Activated CD4-positive, alpha-beta T cell treated with anti-CD3 and anti-CD28 coated beads, Interleukin-2, amount 10 ng/mL, durations not matched to agents 24 days and 14 days (primary cell): ENCODE measurements at places on chromosomes 16 and 17.

- no peak for DNase-seq
Measured at GRCh38 chr16:16924613-16925012, 545.7 kb downstream of the NPIPA7 start.

DNA sequence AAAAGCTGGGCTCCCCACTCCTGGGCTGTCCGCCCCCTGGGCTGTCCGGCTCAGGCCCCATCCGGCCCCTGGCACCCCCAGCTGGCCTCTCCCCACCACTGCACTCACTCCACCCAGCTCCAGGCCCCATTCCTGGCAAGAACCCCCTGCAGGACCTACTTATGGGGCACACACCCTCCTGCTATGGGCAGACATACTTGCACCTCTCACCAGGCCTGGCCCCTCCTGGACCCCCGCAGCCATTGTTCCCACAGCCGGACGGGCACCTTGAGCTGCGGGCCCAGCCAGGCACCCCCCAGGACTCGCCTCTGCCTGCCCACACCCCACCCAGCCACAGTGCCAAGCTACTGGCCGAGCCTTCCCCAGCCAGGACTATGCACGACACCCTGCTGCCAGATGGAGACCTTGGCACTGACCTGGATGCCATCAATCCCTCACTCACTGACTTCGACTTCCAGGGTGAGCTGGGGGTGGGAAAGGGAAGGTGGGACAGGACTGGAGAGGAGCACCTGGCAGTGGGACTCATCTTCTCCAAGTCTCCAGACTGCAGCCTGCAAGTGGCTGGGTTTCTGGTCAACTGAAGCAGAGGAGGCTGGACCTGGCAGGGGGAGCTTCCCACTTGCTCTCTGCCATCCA, 17.6 kb downstream of the UNC119 start:
- no peak for DNase-seq

- DNase-seq: no peak
Measured at GRCh38 chr17:17112628-17113200, 70.5 kb downstream of the MPRIP start.

GRCh38 chr16:4373909-4374742, 2.5 kb downstream of the VASN start:
- no peak for DNase-seq
